ENCODE measurements at places on chromosomes 6 and 20.

DNA sequence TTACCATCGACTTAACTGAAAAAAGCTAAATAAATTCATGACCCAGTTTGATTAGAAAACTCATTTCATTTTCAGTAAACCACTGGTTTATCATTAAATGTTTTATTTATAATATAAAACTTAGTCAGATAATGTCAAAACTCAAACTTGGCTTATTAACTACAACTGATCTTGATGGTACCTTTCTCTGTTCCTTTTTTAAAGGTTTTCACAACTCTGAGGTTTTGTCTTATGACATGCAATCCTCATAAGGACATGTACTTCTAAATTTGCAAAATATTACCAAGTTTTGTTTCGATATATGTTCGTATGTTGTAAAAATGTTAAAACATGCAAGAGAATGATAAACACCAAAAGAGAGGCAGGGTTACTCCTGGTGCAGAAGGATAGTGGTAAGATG, 82.5 kb upstream of the PDE10A start:
- DNase-seq: no peak

- no peak for DNase-seq
Measured at GRCh38 chr6:124438546-124439065, 523.6 kb upstream of the RNF217 start.

DNA sequence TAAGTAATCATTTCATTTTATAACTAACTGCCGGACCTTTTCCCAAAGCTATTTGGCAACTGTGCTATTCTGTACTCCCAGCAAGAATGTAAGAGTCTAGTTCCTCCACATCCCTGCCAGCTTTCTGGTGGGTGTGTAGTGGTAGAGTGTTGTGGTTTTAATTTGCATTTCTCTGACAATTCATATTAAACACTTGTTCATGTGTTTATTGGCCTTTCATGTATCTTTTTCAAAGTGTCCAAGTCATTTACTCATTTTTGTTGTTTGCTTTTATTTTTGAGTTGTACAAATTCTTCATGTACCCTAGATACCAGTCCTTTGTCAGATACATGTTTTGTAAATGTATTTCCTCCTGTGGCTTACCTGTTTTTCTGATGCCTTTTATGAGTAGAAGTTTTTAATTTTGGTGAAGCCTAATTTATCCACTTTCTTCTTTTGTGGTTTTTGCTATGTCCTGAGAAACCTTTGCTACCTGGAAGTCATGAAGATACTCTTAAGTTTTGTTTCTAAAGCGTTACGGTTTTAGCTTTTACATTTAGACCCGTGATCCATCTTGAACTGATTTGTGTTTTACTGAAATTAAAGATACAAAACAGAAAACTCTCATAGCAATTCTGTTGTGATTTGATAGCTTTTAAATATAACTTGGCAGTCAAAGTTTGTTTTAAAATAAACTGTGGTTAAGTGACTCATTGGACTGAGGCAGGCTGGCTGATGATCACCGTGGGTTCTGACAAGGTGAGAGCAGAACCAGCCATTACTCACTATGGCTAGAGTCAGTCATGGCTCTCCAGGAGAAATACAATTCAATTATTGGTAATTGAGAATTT, 8.0 kb downstream of the MYLIP start:
- no peak for DNase-seq

DNA sequence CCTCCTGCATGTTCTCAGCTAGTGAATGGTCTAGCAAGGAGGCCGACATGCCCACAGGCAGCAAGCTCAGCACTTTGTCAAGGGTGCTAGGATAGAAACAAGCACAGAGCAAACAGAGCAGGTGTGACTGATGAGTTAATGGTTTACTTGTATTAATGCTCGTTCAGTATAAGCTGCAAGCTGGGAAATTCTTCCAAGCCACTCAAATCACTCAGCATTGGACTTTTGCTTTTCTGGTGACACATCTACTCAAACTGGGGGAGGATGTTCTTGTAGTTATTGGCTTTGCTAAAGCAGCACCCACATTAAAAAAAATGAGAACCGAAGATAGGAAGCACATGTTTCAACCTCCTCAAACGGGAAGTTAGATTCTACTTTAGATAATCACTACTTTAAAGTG, 43.1 kb upstream of the NEDD9 start:
- DNase-seq: no peak

- DNase-seq: no peak
Measured at GRCh38 chr6:46305833-46306232, 135.1 kb upstream of the ENPP5 start.

GRCh38 chr6:28868873-28869272, 54.9 kb downstream of the TRIM27 start:
- DNase-seq: no peak

GRCh38 chr6:107699254-107699653, 124.9 kb downstream of the SCML4 start:
- DNase-seq: no peak

DNA sequence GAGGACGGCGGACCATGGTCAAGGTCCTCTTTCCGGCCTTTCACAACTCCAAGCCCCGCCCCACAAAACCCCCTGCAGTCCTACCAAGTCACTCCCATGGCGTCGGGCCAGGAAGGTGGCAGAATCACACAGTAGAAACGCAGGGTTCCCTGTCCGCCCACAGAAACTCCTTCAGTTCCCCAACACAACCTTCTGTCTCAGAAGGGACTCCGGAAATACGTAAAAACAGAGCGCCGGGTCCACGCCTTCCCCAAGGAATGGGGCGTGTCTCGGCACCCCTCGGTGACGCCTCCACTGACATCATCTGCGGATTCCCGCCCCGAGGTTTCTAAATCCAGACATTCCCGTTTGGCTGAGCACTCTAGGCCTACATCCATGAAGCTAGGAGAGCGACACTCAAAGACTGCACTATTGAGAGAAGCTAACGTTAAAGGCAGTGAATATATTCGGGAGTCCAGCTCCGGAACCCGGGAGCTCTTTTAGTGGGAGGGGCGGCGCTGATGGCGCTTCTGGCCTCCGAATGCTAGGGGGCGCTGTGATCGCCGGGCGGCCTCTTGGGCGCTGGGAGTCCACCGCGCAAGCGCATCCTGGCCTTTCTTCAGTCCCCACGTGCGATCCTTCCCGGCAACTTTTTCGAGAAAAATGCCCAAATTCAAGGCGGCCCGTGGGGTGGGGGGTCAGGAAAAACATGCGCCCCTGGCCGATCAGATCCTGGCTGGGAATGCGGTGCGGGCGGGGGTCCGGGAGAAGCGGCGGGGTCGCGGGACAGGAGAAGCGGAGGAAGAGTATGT, at the start of the genes BYSL and MED20:
TSS of gene BYSL (plus strand) at position 579 of the 791 bp plus-strand sequence. CDS start at position 643, 64 bp downstream.
TSS of gene MED20 (minus strand) at position 219 of the 791 bp plus-strand sequence. CDS start at position 98, 121 bp downstream.
- DNase-seq: peak; percentile 89
